ENCODE measurements at places on chromosomes 13 and 19.

DNA sequence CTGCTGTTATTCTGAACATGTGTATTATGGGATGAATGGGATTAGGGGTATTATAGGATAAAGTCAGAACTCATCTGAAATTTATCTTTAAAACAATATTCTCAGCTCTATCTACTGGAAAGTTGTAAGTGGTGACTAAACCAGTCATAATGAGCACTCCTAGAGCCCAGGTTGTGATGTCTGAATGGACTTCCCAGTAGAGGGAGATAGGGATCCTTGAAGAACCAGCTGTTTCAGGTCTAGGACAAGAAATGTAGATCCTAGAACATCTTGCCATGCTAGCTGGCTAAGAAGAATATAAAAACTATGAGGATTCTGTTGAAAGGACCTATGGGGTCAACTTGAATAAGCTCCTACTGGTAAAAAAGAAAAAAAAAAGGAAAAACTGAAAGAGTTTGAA, 310.8 kb downstream of the SLC7A1 start:
- no peak for DNase-seq

DNA sequence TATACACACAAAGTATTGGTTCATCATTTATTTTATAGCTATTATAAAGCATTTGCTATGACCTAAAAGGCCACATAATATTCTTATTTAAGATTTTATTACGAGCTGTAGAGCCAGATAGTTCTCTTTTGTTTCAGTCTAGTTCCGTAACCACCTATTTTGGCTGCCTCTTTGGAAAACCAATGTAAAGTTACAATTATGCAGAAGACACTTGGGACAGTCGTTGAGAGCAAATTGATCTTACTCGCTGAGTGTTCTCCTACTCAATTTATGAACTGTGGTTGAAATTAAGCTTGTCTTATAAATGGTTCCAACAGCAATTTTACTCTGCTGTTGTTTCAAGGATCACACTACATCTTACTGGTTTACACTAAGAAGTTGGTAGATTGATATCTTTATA, 122.3 kb downstream of the SLC7A1 start:
- no peak for DNase-seq

GRCh38 chr19:52296400-52296772, 583 bp upstream of the ZNF480 start:
- no peak for DNase-seq

DNA sequence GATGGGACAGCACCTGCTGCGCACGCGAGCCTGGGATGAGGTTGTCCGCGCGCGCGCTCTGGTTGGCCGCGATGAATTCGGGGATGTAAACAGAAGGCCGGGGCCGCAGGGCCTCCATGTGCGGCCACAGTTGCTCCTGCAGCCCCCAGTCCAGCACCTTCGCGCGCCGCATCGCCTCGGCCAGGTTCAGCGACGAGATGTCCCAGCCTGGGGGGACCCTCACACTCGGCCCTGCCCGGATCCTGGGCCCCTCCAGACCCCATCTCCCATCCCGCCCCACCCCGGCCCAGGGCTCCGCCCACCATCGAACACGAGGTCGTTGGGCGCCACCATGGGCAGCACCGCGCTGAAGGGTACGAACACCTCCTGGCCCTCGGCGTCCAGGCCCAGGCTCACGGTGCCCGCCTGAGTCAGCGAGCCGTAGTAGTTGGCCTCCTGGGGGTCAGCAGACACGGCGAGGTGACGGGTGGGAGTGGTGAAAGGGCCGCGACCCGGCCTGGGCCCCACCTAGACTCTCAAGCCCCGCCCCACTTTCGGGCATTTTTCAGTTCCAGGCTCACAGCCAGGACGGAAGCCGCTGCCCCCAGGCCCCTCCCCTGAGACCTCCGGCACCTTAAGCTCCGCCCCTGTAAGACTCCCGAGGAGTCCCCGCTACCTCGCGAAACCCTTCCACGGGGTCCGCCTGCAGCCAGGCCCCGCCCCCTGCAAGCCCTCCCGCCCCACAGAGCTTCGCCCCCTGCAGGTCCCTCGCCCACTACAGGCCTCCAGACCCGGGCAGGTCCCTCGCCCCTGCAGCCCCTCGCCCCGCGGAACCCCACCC, 1.1 kb downstream of the ISYNA1 start:
- peak; percentile 56 for DNase-seq

DNA sequence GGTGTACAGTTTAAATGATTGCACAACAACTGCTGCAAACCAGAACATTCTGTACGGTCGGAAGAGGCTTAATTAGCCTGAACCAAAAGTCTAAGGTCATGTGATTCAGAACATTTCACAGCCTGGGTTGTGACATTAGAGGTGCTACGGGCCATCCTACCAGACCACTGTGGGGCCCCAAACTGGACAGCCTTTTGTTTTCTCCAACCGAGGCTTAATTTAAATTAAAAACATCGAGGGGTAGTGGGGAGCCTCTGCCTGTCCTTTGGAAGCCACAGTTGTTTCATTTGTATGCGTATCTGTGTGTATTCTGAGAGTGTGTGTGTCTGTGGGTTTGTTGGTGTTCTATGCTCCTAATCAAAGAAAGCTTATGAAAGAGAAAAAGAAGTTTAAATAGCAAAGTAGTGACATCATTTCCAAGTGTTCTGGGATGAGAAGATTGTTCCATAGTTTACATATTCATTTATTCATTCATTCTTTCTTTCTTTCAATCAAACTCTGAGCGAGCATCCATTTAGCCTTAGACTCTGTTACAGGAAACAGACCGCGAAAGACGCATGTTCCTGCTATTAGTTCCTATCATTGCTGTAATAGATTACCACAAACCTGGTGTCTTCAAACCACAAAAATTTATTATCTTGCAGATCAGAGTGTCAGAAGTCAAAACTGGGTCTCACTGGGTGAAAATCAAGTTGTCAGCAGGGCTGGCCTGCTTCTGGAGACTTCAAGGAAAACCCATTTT, 444.8 kb downstream of the FOXO1 start:
- DNase-seq, result no peak

DNA sequence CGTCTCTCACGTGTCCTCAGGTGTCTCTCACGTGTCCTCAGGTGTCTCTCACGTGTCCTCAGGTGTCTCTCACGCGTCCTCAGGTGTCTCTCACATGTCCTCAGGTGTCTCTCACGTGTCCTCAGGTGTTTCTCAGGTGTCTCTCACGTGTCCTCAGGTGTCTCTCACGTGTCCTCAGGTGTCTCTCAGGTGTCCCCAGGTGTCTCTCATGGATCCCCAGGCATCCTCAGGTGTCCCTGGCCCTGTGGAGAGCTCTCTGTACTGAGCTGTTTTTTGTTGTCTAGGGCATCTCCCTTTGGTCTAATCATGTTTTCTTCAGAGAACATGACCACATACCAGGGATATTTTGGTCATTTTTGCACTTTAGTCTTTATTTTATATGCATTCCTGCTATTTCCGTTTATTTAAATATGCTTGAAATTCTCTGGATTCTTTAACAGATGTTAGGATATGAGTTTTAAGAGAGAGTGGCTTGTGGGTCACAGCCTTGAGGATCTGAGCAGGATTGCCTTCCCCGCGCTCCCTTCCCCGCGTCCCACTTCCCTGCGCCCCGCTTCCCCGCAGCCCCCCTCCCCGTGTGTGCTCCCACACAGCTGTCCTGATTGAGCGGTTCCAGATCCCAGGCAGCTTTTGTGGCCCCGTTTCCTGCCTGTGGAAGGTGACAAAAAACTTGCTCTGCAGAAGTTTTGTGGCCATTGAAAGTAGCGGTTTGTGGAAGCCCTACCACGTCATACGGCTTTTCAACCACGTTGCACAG, 31.9 kb downstream of the ATP4B start:
- DNase-seq, result no peak

DNA sequence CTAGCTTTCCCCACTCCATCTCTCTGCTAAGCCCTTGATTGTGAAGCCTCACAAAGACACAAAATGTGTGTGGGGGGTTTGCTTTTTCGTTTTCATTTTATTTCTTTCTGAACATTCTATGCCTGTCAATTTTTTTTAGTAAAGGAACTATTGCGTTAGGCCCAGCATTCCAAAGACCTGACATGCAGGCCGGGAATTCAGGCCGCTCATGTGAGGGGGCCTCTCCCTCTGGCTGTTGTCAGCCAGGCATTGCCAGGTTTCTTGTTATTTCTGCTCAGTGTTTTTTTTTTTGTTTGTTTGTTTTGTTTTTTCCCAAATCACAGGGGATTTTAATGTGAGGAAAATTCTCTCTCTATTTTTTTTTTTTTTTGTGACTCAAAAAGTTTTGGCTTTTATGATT, 10.3 kb upstream of the MEDAG start:
- no peak for DNase-seq

DNA sequence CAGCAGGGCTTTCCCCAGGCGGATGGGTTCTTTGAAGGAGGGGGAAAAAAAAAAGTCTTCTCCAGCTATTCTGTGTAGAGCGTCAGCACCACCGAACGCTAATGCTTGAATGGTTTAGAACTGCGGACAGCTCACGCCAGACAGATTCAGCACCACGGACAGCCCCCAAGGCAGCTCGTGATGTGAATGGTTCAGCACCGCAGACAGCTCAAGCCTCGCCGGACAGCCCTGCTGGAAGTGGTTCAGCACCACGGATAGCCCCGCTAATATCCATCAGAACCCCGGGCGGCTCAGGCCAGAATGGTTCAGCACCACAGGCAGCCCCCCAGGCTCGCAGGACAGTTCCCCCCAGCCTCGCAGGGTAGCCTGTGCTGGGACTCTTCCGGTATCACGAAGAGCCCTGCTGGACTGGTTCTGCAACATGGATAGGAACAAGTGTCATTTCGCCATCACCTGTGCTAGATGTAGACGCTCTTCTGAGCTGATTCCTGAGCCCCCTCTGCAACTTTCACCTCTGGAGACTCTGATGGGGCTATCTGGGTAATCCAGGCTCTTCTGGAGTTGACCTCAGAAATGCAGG, 4.9 kb upstream of the SMIM17 start:
- DNase-seq, result no peak

- DNase-seq, result no peak
These were observed 240.4 kb downstream of the DACH1 start for GRCh38 chr13:71626421-71627117.

- no peak for DNase-seq
These were observed 277.3 kb downstream of the FOXO1 start for GRCh38 chr13:40389081-40389641.

DNA sequence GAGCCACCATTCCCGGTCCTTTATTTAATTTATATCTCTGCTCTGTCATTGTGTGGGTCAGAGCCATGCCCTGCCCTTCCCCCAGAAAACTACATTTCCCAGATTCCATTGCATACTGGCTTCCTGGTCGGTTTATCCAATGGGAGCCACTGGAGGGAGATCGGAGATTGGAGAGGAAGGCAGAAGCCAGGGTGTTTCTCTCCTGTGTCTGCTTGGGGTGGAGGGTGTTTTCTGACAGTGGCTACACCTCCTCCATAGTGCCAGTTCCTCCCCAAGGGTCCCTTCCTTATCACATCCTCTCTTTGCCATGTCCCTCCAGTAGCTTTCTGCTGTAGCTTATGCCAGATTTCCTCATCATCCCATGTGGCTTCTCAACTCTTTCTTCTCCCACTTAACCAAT, 19.0 kb downstream of the OLFM2 start:
- peak; percentile 39 for DNase-seq

Measured in NCI-H1694 (cell line).